ENCODE measurements at places on chromosomes 5 and 9. TPM values are rescaled to one million over a fixed set of nuclear protein-coding genes. Genes with fewer than 3 reads are reported as not detected.

The QSOX2 gene
- total RNA-seq: 23.6 TPM

GRCh38 chr9:95731876-95732275 is 143.6 kb upstream of the ERCC6L2 start:
- H3K4me3 ChIP-seq: no peak overlapping the region
- H3K27ac ChIP-seq: no peak overlapping the region
- no peaks in the 10 kb centered on the region for H3K36me3 ChIP-seq
- no peak for DNase-seq
- no peaks in the 10 kb centered on the region for H3K27me3 ChIP-seq
- peaks cover 31% of the 10 kb centered on the region for H3K4me1 ChIP-seq

DNA sequence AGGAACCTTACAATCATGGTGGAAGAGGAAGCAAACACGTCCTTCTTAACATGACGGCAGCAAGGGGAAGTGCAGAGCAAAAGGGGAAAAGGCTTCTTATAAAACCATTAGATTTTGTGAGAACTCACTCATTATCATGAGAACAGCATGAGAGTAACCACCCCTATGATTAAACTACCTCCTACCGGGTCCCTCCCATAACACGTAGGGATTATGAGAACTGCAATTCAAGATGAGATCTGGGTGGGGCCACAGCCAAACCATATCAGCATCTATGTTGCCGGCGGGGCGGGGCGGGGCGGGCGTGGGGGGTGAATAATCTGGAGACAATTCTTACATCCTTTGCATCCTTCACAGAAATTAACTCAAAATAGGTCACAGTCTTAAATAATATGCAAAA is 58.8 kb upstream of the GFPT2 start:
- H3K36me3 ChIP-seq: no peaks in the 10 kb centered on the region
- no peak overlapping the region for H3K27ac ChIP-seq
- H3K27me3 ChIP-seq: peaks cover 3% of the 10 kb centered on the region
- no peak for DNase-seq
- H3K4me3 ChIP-seq: no peak overlapping the region

The PCDHGA2 gene
- 0.69 TPM for total RNA-seq

DNA sequence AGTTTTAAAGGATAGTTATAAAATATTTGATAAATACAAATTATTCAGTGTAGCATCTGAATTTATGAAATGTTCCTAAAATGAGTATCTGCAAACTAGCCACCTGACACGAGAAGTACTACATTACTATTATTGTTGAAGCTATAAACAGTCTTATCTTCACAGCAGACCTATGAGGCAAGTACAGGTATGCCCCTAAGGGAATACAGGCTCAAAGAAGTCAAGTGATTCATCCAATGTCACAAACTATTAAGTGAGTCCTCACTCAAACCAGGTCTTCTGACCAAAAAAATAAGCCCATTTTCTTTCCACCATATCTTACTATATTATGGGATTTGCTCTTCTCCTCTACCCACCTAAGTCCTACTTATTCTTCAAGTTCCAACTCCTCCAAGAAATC is 28.7 kb downstream of the STRBP start:
- no peak for DNase-seq
- no peak overlapping the region for H3K4me3 ChIP-seq
- H3K36me3 ChIP-seq: peaks cover 14% of the 10 kb centered on the region
- peaks cover 17% of the 10 kb centered on the region for H3K4me1 ChIP-seq

DNA sequence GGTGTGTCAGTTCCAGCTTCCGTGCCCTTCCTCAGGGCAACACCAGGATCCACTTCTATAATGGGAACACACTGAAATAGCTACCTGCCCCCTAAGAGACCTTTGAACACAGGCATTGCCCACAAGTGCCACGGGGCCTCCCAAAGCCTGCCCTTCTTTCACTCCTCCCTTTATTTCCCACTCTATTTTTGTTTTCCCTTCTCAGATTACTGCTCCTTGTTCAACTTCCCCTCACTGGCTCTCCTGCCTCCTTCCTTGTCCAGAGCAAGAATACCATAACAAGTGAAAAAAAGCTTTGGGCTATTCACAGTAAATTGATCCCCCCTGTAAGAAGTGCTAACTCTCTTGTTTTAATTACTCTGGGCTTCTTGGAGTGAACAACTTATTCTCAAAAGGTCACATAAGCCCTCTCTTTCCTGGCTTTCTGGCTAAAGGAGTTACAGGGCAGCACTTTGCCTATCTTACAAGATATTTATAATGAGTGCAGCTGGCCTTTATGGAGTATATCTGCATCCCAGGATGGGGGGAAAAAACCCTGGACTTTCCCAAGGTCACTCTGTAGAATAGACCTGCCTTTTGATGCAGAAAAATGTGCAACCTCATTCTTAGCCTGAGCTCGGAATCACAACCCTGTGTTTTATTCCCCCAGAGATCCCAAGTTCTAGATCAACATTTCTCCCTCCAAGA is 11.3 kb downstream of the CTXN3 start:
- H3K4me3 ChIP-seq: no peak overlapping the region
- H3K4me1 ChIP-seq: peaks cover 18% of the 10 kb centered on the region
- no peaks in the 10 kb centered on the region for H3K27me3 ChIP-seq
- H3K27ac ChIP-seq: no peak overlapping the region

GRCh38 chr9:16869131-16869881 is 1.2 kb downstream of the BNC2 start:
- peaks cover 30% of the 10 kb centered on the region for H3K4me1 ChIP-seq
- no peak for DNase-seq

GRCh38 chr5:89087128-89087527 is 204.1 kb upstream of the MEF2C start:
- H3K4me3 ChIP-seq: no peak overlapping the region
- no peaks in the 10 kb centered on the region for H3K4me1 ChIP-seq
- H3K27ac ChIP-seq: no peak overlapping the region
- no peaks in the 10 kb centered on the region for H3K27me3 ChIP-seq

DNA sequence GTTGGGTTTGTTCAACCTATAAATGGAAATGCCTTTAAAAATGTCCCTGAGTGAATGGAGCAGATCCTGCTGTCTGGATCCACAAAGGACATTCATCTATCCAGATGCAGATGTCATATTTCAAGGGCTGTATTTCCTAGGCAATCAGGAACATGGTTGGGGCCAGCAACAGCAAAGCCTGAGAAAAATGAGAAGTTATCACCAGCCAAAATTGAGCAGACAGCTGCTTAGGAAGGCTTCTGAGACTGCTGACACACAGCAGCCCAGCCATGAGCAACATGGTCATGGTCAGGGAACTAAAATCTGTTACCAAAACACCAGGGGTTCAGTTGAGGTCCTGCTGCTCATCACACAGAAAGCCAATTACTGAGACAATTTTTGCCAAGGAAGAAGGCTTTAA is 9.2 kb upstream of the IL7R start:
- H3K27ac ChIP-seq: no peak overlapping the region
- peaks cover 3% of the 10 kb centered on the region for H3K27me3 ChIP-seq
- H3K4me3 ChIP-seq: no peak overlapping the region
- DNase-seq: no peak

GRCh38 chr9:119003201-119003611 is 366.0 kb downstream of the BRINP1 start:
- peaks cover 21% of the 10 kb centered on the region for H3K4me1 ChIP-seq
- DNase-seq: no peak
- no peak overlapping the region for H3K4me3 ChIP-seq
- H3K36me3 ChIP-seq: no peaks in the 10 kb centered on the region
- no peaks in the 10 kb centered on the region for H3K27me3 ChIP-seq
- H3K27ac ChIP-seq: no peak overlapping the region

- no peaks in the 10 kb centered on the region for H3K27me3 ChIP-seq
- no peak overlapping the region for H3K4me3 ChIP-seq
- peaks cover 5% of the 10 kb centered on the region for H3K4me1 ChIP-seq
Observed at GRCh38 chr9:84384617-84385016, 44.1 kb upstream of the SLC28A3 start.

- no peak for DNase-seq
- peaks cover 38% of the 10 kb centered on the region for H3K36me3 ChIP-seq
- no peak overlapping the region for H3K4me3 ChIP-seq
- peaks cover 8% of the 10 kb centered on the region for H3K4me1 ChIP-seq
- H3K27me3 ChIP-seq: no peaks in the 10 kb centered on the region
Observed at GRCh38 chr9:108994695-108995094, 18.6 kb downstream of the CTNNAL1 start.

GRCh38 chr9:13732290-13732689 is 452.8 kb upstream of the MPDZ start:
- H3K27ac ChIP-seq: no peak overlapping the region
- no peak for DNase-seq
- H3K27me3 ChIP-seq: peaks cover 3% of the 10 kb centered on the region

DNA sequence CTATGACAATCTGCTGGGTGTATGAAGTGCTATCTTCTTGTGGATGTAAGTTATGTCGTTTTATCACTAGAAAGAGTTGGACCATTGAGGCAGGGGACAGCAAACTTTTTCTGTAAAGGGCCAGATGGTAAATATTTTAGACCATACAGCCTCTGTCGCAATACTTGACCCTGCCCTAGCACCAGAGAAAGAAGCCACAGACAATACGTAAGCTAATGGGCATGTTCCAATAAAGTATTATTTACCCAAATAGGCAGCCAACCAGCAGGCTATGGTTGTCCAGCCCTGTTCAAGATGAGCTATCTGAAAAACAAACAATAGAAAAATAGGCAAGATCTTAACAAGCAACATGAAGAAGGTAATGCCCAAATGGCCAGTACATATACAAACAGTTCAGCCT is 36.4 kb downstream of the MTX3 start:
- H3K4me3 ChIP-seq: no peak overlapping the region
- no peaks in the 10 kb centered on the region for H3K27me3 ChIP-seq
- H3K27ac ChIP-seq: no peak overlapping the region
- H3K4me1 ChIP-seq: peaks cover 9% of the 10 kb centered on the region
- DNase-seq: no peak
- H3K36me3 ChIP-seq: no peaks in the 10 kb centered on the region

GRCh38 chr9:88786291-88787079 is 204.8 kb upstream of the S1PR3 start:
- no peak overlapping the region for H3K4me3 ChIP-seq
- H3K27me3 ChIP-seq: peaks cover 10% of the 10 kb centered on the region
- H3K27ac ChIP-seq: peak overlapping the region; percentile 15
- no peak for DNase-seq
- peaks cover 40% of the 10 kb centered on the region for H3K4me1 ChIP-seq

The ARHGEF28 gene
- 44.1 TPM for total RNA-seq

DNA sequence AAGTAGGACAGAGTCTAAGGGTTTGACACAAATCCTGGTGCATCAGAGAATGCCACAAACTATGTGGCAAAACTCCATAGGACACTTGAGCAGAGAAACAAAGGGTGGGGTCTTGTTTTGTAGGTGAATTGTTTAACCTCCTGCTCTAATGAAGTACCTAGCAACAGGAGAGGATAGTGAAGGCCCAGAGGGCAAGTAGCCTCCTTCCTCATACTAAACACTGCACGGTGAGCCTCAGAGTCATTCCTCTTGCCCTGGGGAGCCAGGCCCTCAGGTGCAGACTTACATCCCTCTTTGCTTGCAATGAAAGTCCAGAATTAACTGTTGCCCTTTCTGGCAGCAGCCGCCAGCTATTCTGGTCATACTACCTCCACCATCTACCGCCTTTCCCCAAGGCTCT is 166.1 kb downstream of the DROSHA start:
- H3K27me3 ChIP-seq: peaks cover 1% of the 10 kb centered on the region
- H3K36me3 ChIP-seq: no peaks in the 10 kb centered on the region
- H3K4me3 ChIP-seq: no peak overlapping the region
- no peak overlapping the region for H3K27ac ChIP-seq

The SLC6A18 gene
- total RNA-seq: 0.48 TPM

The ABCA1 gene
- total RNA-seq: 16.2 TPM

DNA sequence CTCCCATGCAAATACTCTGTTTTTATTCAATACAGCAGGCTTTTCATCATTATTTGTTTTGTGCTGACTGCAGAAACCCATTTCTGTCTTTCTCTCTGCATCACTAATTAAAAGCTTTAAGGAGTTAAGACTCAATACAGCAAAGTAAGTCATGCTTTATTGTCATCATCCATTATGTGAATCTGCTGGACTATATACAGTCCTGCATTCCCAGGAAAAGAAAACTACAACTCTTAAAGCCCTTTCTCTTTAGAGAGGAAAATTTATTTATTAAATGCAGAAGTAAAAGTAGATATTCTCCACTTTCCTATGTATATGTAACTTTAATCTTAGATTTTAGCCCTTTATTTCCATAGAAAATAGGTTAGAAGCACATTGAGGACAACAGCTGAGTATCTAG is 706.6 kb upstream of the RGMB start:
- DNase-seq: no peak
- no peak overlapping the region for H3K27ac ChIP-seq
- H3K4me1 ChIP-seq: no peaks in the 10 kb centered on the region
- peaks cover 7% of the 10 kb centered on the region for H3K27me3 ChIP-seq
- H3K36me3 ChIP-seq: no peaks in the 10 kb centered on the region

DNA sequence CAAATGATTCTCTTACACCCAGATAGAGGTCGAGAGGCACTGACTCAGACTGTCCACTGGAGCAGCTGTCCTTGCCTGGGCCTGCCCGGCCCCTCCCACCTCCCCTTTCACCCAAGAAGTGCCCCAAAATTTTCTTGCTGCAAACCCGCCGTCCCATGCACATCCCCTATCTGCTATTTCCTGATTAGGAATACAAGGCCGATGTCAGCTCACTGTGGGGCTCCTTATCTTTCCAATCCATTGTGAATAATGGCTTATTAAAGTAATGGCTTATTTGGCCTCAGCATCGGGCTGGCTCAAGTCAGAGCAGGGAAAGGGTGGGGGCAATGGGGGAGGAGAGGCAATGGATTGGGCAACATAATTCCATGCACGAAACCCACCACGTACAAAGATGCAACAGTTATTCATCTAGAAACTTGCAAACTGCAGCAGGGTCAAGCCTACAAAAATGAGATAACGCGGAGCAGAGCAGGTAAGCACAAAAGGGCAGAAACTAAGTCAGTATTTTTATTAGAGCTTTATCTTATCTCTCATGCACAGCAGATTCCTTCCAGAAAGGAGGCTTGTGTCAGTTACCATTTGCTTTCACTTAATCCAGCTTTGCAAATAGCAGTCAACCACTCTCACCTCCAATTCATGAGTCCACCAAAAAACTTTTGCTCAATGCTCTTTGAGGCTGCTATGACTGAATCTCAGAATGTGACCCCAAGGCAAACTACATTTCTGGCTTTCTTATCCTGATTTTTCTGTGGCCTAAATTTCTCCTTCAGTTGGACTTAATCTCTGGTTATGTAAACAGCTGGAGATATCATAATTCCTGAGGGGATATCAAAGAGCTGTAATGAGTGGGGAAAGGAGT is 138.2 kb upstream of the OSMR start:
- no peak overlapping the region for H3K4me3 ChIP-seq
- peaks cover 5% of the 10 kb centered on the region for H3K4me1 ChIP-seq
- no peak for DNase-seq
- H3K27me3 ChIP-seq: peaks cover 5% of the 10 kb centered on the region
- H3K27ac ChIP-seq: no peak overlapping the region

The PRRX2 gene
- 0.50 TPM for total RNA-seq

GRCh38 chr5:15545082-15545481 is 45.1 kb downstream of the FBXL7 start:
- no peaks in the 10 kb centered on the region for H3K27me3 ChIP-seq
- H3K4me3 ChIP-seq: no peak overlapping the region

DNA sequence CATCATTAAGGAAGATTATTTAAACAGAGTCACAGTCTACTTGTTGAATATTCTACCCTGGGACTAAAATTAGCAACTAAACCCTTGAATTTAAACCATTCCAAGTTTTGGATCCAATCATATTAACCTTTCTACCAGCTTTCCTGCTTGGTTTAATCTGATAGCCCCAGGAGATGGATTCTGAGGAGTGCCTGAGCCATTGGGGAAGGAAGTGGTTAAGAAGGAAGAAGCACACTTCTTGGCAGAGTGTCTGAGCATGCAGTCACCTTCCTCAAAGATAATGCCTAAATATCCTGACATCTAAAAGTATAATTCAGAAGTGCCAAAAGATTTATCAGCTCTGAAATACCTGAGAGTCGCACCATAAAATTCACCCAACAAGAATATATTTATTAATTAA is 74.1 kb upstream of the SNCAIP start:
- no peaks in the 10 kb centered on the region for H3K27me3 ChIP-seq
- no peak overlapping the region for H3K4me3 ChIP-seq
- no peak for DNase-seq
- H3K36me3 ChIP-seq: no peaks in the 10 kb centered on the region

Data from type B pancreatic cell (in vitro differentiated cells).